ENCODE measurements at places on chromosomes 13 and 19. TPM values are rescaled to one million over a fixed set of nuclear protein-coding genes. Genes with fewer than 3 reads are reported as not detected.

The BCAM gene
- not detected for total RNA-seq

The ING1 gene
- 13.3 TPM for total RNA-seq

The SIGLECL1 gene
- 0.30 TPM for total RNA-seq

The PRX gene
- total RNA-seq, result 1.3 TPM

The KLK8 gene
- total RNA-seq, result not detected

The ADPRHL1 gene
- total RNA-seq, result 0.40 TPM

The ITGBL1 gene
- total RNA-seq, result 0.05 TPM

The SERPINE3 gene
- not detected for total RNA-seq

The PIAS4 gene
- 39.1 TPM for total RNA-seq

The OXGR1 gene
- total RNA-seq, result not detected

The ZNF491 gene
- 0.52 TPM for total RNA-seq

The NTF4 gene
- total RNA-seq, result not detected

The LILRA1 gene
- total RNA-seq, result not detected

The ATP4B gene
- not detected for total RNA-seq

The DLL3 gene
- 1.2 TPM for total RNA-seq

The CRB3 gene
- total RNA-seq, result 2.2 TPM

The SLAIN1 gene
- total RNA-seq, result 17.1 TPM

The PRRG2 gene
- total RNA-seq, result 3.8 TPM

Data from activated T-helper 17 cell treated with anti-CD3 and anti-CD28 coated beads, Interleukin-2, amount 50 U/mL, for 72 hours (primary cell).